ENCODE measurements at places on chromosomes 5 and 9.

GRCh38 chr5:36441280-36441679 lies 139.6 kb upstream of the RANBP3L start:
- DNase-seq: no peak

DNA sequence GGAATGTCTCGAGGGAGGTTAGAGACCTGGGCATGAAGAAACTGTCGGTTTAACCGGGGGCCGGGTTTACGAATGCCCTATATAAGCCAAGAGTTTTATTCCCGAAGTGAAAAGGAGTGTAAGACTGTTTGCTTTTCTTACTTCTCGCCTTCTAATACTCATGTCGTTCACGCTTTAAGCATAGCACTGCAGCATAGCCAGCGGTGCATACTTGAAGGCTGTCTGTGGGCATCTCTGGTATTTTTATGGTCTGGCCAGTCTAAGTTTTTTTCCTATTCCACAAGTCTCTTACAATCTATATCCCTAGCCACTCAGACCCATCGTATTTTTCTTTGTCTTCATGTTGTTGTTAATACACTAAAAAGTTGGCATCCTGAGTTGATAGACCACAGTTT lies 1.2 kb downstream of the UHRF2 start:
- DNase-seq: no peak

- no peak for DNase-seq
Observed at GRCh38 chr9:96453625-96454024, 3.7 kb downstream of the HABP4 start.

DNA sequence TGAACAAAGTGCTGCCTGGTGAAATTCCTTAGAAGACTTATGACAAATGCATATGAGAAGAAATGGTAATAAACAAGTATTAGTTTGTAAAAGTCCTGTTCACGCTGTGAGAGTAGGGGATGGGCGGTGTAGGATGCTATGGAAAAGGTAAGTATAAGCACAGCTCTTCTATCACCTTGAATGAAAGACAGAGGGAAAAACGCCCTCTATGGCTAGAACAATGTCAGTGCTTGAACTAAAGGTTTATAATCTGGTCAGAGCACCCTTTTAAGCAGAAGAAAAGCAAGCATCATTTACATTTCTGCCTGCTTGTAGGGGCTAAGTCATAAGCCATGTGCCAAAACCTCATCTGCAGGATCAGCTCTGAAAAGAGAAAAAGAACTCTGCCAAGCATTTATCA lies 115.2 kb downstream of the LHFPL2 start:
- no peak for DNase-seq

- DNase-seq: no peak
Observed at GRCh38 chr9:129386812-129387177, 208.7 kb upstream of the IER5L start.

- DNase-seq: no peak
Observed at GRCh38 chr5:80711938-80712337, 57.2 kb upstream of the DHFR start.

GRCh38 chr5:60520451-60521227 lies 179.3 kb downstream of the DEPDC1B start:
- no peak for DNase-seq

- DNase-seq: peak; percentile 1
Observed at GRCh38 chr5:173451031-173451430, 122.8 kb upstream of the STC2 start.

- DNase-seq: no peak
Observed at GRCh38 chr5:40960037-40960436, 50.7 kb downstream of the C7 start.

DNA sequence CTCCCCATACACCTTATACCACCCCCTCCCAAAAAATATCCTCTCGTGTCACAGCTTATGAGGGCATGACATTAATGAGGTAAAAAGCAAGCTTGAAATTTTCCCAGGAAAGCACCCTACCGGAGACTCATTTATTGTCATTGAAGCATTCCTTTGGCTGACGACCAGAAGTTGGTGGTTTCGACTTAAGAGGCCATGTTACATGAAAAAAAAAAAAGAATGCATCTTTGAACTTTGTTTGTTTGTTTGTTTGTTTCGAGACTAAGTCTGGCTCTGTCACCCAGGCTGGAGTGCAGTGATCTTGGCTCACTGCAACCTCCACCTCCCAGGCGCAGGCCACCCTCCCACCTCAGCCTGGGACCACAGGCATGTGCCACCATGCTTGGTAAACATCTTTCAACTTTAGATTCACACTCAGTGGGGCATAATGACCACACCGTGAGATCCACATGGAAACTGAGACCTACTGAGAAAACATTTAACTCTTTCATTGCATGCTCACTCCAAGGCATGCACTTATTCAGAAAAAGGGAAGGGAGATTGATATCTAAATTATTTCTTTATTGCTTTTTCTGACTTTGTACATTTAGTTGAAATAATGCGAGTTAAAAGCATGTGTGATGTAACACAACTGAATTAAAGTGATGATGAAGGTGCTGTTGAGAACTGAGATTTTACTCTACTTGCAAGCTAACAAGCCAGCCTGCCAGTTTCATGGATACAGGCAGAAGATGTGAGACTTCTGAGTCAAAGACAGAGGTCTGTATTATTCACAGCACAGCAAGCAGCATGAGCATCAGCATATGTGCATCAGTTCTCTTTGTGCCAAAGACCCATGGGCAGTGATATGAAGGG lies 5.1 kb upstream of the RAB14 start:
- no peak for DNase-seq

- no peak for DNase-seq
Observed at GRCh38 chr5:174149426-174149825, 103.9 kb downstream of the NSG2 start.

DNA sequence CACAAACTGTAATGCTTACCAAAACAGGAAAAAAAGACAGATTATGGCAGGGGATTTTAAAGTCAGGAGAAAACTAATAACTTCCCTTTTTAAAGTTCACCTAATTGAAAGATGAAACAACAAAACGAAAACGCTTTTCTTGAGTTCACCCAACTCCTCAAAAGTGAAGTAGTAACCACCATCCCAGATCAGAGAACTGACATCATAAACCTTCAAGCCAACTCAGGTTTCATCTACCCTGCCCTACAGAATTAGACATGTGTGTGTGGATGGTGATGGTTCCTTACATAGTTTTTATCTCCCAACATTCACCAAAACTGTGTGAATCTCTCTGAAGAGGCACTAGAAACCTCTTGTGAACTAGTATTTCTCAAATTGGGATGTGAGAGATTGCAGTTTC lies 195.2 kb upstream of the PTGER4 start:
- DNase-seq: no peak

GRCh38 chr9:80951675-80952074 lies 737.7 kb downstream of the TLE1 start:
- DNase-seq: no peak

DNA sequence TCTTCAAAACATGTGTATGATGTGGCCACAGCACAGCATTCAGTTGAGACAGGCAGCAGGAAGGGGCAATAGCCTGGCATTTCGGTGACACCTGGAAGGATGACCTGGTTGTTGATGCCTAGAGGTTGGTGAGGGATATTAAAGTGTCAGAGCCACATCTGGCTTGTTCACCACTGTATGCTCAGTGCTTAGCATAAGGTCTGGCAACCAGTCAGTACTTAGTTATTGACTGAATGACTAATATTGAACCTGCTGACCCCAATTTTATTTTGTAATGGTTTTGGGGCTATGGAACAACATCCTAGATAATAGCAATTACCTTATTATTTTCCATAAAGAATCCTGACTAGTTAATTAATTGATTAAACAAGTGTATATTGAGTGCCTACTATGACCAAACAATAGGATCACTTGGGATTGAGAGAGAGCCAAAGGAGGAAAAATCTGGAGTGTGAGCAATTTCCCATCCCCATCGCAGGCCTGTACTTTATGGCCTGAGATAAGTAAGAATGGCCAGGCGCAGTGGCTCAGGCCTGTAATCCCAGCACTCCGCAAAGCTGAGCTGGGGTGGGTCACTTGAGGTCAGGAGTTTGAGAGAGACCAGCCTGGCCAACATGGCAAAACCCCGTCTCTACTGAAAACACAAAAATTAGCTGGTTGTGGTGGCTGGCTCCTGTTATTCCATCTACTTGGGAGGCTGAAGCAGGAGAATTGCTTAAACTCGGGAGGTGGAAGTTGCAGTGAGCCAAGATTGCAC lies 85.4 kb upstream of the PLPP1 start:
- no peak for DNase-seq

GRCh38 chr5:135745897-135746500 lies 88.5 kb upstream of the SLC25A48 start:
- no peak for DNase-seq

GRCh38 chr5:3139499-3139931 lies 388.0 kb upstream of the IRX2 start:
- DNase-seq: no peak

DNA sequence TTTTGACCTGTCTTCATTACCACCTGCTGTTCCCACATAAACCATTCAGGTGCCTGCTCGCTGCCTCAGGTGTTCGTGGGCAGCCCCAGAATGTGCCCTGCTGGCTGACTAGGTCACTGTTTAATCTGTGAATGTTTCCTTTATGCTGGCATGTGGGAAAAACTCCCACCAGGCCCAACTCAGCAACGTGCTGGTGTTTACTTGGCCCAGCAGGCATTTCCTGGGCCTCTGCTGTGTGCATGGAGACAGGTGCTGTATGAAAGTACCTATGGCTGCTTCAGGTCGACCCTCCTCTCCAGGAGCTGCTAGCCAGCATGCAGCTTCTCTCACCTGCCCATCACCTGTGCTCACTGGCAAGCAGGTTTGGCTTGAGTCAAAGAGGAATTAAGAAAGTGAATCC lies 65.8 kb downstream of the RAD23B start:
- DNase-seq: no peak

GRCh38 chr9:129548571-129549135 lies 72.2 kb downstream of the C9orf50 start:
- DNase-seq: no peak

- DNase-seq: no peak
Observed at GRCh38 chr5:123303802-123304201, 119.4 kb downstream of the CEP120 start.

All from stimulated activated CD4-positive, alpha-beta T cell treated with anti-CD3 and anti-CD28 coated beads, Interleukin-2, amount 100 ng/mL, for 24 hours (primary cell).